ENCODE measurements at places on chromosomes 7 and 10.

GRCh38 chr10:63716016-63716580 is 194.9 kb downstream of the REEP3 start:
- no peak for DNase-seq

DNA sequence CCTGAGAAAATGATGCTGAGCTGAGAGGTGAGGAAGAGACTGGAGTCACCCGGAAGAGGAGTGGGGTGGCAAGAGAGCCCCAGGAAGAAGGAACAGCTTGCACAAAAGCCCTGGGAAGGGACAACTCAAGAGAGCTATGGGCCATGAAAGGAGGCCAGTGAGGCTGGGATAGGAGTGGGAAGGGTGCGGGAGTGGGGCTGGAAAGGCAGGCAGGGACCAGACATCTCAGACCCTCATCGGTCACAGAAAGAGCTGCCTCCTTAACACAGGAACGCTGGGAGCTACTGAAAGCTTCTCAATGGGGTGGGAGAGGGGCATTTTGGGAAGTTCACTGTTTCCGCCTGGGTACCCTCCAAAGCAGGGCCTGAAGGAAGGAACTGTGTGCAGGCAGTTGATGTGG is 122.0 kb upstream of the UNC5B start:
- no peak for DNase-seq

- no peak for DNase-seq
Measured at GRCh38 chr7:148245381-148245780, 345.2 kb upstream of the C7orf33 start.

DNA sequence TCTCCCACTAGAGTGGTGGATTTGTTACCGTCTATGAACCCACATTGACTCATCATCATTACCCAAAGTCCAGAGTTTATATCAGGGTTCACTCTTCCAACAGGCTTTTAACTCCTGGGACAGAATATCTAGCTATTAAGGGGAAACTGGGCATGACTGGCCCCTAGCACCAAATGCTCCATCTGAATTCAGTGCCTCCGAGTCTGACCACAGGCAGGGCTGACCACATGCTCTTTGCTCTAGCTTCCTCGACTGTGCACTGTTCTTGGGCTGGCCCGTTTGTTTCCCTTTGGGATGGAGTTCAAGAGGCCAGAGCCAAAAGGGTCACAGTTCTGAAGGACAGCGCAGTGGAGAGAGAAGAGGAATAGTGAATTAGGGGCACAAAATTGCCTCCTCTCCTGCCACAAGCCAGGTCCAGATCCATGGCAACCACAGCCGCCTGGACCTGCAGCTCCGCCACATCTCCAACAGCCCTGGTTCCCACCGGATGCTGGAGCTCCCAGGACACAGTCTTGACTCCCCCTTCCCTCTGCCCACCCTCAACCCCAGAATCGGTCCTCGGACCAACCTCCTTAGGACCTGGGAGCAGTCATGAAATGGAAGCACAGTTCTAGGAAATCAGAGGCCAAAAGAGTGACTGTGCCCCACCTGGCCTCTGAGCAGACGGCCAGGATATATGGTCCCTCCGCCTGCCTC is 16.2 kb downstream of the CAMK2G start:
- peak; percentile 48 for DNase-seq

DNA sequence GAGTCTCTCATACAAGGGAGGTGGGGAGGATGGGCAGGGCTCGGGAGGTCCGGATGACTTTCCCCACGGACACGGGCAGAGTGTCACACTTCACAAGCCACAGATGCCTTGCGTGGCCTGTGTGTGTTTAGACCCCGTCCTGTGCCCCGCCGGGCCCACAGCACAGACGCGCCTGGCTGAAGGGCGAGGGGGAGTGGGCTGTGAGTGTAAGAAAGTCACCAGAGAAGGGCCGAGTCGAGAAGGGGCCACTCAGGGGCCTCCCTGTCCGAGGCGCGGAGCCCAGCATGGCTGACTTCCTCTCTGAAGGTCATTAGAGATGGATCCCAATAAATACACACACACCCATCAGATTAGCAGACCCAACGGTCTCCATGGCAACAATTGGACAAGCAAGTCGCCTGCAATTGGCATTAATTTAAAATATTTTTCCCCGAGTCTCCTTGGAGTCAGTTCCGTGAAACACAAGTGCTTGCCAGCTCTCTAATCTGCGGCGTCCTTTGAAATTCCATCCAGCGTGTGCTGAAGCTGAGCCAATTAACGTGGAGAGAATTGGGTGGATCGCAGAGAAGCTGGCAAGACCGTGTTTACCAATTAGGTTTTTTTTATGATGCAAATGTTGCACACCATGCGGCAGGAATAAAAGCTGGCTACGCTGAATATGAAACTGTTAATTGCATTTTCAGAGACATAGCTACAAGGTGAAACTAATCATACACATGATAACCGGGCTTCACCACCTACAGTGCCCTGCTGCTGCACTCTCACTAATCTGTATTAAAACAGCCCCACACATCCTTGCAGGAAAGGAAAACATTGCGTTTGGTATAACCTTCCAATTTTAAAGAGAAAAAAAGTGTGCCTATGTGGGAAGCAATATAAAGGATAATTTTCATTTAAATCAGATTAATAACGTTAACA is 571.2 kb downstream of the PTPRN2 start:
- no peak for DNase-seq

DNA sequence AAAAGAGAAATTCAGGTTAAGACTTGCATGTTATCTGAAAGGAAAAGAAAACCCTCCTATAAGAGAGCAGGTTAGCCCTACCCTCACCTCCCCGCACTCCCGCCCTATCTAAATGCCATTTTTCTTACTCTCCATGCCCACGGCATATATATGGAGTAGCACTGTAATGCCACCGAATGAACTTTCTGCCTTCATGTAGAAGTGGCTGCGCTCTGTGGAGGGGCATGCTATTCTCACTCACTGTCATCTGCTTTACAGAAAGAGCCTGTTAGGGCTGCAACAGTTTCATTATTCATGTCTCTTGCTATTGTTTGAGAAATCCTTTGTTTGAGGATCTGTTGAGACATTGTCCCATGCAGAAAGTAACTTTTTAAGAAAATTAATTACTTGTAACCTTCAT is 1190.6 kb downstream of the SORCS1 start:
- no peak for DNase-seq

DNA sequence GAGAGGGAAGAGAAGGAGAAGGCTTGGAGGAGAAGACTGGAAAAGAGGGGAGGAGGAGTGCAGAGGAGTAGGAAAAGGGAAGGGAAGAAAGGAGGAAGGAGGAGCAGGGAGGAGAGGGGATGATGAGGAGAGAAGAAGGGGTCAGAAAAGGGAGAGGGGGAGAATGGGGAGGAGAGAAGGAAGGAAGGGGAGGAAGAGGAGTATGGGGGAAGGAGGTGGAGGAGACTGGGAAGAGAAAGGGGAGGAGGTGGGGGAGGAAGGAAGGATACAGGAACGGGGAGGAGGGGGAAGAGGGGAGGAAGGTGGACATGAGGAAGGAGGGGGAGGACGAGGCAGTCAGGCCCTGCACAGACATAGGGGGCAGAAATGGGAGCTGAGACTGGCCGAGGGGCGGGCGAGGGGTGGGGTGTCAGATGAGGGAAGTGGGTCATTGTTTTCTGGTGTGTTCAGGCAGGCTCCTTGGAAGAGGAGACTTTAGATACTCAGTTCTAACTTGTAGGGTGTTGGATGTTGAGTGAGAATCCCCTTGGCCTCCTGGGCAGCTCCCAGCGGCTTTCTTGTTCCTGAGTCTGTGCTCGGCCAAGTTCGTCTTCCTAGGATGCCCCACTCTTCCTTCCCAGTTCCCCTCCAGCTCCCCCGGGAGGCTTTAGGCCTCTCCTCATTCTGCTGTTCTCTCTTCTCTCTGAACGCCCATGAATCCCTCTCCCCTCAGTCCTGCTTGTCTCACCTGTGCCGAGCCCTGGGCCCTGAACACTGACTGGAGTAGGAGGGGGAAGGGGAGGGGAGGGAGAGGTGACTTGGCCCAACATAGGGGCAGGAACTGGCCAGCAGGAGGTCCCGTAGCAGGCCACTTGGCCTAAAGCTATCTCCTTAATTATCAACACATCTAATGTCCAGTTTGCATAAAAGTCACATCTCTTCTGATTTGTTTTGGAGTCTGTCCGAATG is 12.8 kb upstream of the CRHR2 start:
- no peak for DNase-seq

DNA sequence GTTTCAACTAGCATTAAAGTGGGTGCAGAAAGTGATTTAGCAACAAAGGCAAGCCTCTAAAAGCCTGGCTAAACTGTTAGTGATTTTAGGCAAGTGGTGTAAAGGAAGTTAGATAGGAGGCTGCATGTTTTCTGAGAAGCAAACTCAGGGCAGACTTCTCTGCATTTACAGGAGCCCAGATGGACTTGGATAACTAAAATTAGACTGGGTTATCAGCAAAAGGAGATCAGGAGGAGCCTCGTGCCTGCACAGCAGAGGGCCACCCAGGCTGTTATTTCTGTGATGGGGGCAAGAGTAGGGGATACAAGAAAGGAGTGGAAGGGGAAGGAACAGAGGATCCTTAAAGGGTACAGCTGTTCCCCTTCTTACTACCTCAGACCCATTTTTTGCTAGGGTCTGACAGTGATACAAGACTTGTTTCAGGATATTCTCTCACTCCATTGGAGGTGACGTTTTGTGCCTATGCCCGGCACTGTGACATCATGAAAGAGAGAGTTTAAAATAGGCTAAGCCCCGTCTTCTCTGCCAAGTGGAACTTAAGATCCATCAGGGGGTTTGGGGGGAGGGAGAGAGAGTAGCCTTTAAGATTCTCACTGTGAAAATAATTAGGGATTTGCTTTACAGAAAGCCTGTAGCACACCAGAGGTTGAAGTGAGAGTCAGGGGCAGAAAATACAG is 49.6 kb upstream of the PDCD4 start:
- no peak for DNase-seq

- DNase-seq: no peak
Measured at GRCh38 chr7:2247141-2247995, 5.3 kb downstream of the NUDT1 start.

DNA sequence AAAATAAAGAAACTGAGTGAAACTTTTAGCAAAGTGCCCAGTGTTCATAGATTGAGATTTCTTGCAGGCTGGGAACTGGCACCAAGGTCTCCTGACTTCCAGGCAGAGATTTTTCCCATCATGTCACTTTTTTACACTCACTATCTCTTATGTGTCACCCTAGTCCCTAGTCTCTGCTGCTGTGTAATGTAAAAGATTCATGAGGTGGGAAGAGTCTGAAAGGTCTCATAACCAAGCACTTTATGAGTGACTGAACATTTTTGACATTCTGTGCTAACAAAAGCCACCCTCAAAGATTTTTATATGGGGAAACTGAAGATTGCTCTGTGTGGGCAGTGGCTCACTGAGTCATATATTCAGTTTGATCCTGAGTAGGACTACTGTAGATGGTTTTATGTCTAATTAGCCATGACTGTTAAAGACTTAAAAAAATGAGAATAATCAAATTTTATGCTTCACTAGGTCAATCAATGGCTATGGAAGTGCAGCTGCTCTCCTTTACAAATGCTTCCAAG is 900.3 kb upstream of the SORCS1 start:
- DNase-seq: no peak

DNA sequence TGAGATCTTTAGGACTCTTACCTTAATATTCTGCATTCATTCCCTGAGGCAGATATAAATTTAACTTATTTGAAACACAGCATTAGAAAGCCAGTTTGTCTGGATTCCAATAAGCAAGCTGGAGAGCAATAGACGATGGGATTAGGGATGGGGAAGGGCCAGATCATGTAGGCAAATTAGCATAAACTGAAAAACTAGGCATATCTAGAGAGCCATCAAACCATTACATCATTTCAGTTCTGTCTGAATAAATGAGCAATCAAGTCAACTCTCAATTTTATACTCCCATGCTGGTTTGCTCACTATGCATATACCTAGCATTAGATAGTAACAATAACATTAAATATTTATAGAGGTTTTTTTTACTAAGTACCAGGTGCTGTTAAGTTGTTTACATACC is 583.6 kb upstream of the LRRN3 start:
- no peak for DNase-seq

DNA sequence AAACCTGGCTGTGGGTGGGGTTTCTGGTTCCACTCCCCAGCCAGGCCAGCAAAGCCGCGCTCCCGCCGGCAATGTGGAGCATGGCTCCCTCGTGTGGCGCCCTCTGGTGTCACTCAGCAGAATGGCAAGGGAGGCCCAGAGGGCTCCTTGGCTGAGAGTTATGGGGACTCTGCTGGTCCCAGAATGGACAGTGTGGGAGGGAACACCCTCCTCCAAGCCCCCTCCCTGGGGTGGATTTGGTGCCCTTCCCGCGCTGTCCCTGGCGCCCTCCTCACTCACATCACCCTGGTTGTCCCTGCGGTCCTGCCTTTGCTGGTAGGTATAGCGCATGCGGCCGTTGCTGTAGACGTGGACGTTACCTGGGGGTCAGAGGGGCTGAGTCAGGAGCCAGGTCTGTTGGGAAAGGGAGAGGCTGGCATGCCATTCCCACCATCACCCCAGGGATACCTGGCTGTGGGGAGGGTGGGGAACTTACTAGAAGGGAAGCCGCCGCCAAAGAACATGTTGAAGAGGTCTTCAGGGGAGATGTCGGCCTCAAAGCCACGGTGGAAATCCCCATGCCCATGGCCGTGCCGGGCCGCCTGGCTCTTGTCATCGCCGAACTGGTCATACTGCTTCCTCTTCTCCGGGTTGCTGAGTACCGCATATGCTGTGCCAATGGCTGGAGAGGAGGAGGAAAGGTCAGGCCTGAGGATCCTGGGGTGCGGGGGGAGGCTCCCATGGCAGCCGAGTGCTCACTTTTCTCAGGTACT is 14.0 kb downstream of the DNAJB12 start:
- peak; percentile 92 for DNase-seq

DNA sequence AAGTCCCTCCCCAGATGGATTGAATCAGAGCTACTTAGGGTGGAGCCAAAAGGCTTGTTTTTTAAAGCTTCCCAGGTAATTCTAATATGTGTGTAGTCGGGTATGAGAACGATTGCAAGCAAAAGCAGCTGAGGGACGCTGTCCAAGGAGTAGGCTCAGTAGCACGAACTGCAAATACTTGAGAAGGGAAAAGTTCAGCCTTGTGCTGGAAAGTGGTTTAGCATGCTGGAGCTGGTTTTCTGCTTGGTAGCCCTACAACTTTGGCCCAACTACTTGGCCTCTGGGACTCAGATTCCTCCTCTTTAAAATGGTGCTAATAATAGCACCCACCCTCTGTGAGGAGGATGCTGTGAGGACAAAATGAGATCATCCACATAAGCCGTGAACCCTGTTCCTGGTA is 76.2 kb downstream of the AHR start:
- DNase-seq: no peak

- no peak for DNase-seq
Measured at GRCh38 chr10:16673443-16673842, 143.8 kb downstream of the RSU1 start.

DNA sequence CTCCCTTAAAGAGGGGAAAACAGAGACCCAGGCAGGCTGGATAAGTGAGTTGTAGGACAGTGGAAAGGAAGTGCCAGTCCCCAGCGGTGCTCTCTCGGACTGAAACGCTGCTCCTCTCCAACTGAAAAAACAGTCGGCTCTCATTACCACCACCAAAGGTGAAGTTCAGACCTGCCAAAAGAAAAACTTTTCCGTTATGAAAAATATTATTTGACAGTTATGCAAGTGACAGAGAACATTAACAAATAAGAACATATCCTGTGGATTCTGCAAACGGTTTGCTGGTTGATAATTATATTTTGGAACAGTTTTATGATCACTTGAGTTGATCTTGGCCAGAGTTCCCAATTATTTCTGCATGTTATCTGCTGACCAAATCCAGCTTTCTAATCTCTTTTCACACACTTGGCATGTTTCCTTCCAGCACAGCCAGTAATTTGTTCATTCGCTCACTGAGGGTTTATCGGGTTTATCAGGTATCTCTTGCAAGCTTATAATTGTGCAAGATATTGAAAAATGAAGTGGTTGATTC is 82.6 kb downstream of the PTPRE start:
- no peak for DNase-seq

- no peak for DNase-seq
Measured at GRCh38 chr7:117946151-117946633, 73.0 kb upstream of the CTTNBP2 start.

Measured in stimulated activated effector memory CD8-positive, alpha-beta T cell treated with anti-CD3 and anti-CD28 coated beads, Interleukin-12 subunit alpha, Interleukin-12 subunit beta, amount 100 ng/mL, for 72 hours (primary cell).